AG04449 (cell line): ENCODE measurements at places on chromosomes 4 and X.

GRCh38 chr4:62513306-62513705 is 1313.2 kb downstream of the ADGRL3 start:
- no peak for DNase-seq

GRCh38 chr4:184408684-184409081 is 65.7 kb downstream of the IRF2 start:
- DNase-seq: no peak

GRCh38 chrX:109374262-109374960 is 107.5 kb downstream of the GUCY2F start:
- no peak for DNase-seq

DNA sequence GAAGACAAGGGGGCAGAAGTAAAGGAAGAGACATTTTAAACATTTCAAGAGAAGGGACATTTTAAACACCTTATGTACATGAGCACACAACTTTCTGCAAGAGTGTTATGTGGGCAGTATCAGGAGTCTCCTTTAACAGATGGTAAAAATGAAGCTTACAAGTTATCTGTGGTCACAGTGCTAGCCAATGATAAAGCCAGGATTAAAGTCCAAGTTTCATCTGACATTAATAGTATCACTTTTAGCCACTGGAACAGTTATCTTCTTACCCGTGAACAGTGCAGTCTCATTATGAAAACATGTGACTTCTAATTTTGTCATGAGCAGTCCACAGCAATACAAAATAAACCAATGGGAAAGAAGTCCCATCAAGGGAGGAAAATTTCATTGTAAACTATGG is 627.9 kb upstream of the AGA start:
- no peak for DNase-seq

DNA sequence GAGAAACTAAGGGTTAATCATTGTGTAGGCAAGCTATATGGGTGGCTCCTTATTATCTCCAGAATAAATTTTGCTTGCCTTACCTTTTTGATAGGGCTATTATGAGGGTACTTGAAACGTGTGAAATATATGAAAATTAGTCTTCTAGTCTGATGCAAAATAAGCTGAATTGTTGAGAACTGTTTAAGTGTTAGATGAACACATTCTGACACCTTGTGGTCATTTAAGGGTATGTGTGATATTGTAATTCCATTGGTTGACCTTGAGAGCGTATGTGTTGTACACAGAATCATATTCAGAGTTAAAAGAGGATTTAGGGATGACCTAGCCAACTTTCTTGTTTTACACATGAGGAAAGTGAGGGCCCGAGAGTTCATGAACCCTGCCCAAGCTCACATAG is 44.6 kb upstream of the LINC00632 start:
- DNase-seq: no peak

GRCh38 chr4:121155893-121156292 is 8.2 kb downstream of the TNIP3 start:
- peak; percentile 68 for DNase-seq

- no peak for DNase-seq
Observed at GRCh38 chrX:46381630-46382029, 163.6 kb downstream of the ZNF674 start.

DNA sequence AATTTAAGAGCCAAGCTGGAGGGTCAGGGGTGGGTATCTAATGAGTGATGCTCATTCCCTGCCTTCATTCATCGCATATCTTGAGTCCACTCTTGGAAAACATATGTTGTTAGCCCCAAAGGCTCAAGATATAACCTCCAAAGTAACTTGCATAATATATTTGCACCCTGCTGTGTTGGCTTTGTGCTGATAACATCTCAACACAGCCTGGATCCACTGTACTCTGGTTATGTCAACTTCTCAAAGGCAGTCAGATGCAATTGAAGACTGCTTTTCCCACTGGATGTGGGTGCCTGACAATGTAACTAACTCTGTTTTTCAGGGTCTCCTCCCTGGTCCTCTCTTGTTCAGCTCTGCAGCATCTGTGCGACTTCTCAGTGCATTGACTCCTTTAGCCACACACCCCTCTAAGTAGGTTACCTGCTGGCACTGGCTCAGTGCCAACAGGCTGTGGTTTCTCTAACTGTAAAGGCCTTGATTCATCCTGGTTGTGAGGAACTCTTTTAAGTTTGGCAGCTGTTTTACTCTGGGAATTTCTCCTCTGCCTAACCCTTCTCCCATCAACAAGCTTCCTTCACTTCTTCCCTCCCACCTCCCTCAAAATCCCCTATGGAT is 28.1 kb downstream of the SLC16A2 start:
- no peak for DNase-seq

GRCh38 chrX:118839334-118839958 is 15.8 kb downstream of the ZCCHC12 start:
- DNase-seq: no peak

DNA sequence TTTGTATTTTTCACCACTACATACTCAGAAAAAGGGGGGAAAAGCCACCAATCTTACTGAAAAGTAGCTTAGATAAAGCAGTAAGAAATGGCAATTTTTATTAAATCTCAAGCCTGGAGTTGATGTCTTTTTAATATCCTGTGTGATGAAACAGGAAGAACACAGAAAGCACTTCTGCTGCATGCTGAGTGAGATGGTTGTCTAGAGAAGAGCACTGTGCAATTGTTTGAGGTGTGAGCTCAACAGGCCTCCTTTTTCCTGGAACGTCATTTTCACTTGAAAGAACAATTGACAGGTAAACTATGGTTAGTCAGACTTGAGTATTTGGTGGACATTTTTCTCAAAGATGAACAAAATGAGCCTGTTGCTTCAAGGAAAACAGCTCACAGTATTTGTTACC is 73.9 kb downstream of the RTL5 start:
- no peak for DNase-seq

GRCh38 chrX:141924293-141924692 is 20.6 kb downstream of the MAGEC1 start:
- no peak for DNase-seq

- DNase-seq: no peak
Observed at GRCh38 chr4:169811476-169811875, 53.7 kb upstream of the HPF1 start.

DNA sequence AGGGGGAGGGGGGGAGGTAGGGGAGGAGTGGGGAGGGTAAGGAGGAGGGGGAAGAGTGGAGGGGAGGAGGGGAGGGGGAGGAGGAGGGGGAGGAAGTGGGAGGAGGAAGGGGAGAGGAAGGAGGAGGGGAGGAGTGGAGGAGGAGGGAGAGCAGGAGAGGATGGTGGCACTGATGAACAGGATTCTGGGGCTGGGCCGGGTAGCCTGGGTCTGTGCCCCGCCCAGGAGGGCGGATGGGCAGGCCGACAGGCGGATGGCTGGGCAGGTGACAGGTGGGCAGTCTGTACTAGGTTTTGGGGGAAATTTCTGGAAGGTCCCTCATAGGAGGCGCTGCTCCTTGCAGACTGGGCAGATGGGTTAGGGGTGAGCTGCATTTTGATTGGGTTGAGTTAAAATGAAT is 66.0 kb upstream of the ADRA2C start:
- DNase-seq: no peak

- DNase-seq: no peak
Observed at GRCh38 chrX:1589356-1590130, 1.9 kb upstream of the AKAP17A start.

DNA sequence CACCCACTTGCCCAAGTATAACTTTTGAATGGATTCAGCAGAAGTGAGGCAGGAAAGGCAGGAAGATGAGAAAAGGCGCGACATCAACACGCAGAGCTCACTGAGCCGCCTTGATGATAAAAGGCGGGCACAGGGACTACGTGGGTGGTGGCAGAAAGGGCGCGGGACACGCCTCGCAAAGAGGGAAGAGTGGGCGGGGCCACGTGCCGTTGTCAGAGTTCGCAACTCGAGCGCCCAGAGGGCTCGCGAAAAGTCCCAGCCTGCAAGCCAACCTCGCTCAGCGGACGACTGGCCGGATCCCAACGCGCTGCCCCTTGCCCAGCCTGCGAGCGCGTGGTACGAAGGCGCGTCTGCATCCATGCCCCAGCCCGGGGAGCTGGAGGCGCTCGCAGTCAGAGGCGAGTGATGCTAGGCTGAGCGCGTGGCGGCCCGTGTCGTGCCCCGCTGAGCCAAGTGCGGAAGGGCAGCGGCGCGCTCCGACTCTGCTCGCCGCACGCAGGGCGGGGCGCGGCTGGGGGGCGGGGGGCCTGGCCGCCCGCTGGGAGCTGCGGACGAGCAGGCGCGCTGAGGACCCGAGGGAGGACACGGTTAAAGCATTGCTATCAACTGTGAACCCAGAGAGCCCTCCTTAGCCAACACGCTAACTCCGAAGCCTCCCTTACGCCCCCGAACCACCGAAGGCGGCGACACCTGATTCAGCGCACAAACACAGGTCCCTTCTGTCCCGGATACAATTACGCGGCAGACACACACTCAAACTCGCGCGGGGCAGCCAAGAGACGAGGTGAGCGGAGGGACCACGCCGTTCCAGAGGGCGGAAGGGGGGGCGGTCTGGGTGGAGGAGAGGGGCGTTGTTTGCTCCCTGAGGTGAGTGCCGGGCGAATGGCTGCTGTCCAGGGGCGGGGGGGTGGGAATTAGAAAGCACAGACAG is at the start of gene UGT8:
Gene UGT8, plus strand, starts transcription at position 617 of the 931 bp plus-strand sequence. CDS start 24,074 bp downstream, outside the sequence.
- DNase-seq: no peak

DNA sequence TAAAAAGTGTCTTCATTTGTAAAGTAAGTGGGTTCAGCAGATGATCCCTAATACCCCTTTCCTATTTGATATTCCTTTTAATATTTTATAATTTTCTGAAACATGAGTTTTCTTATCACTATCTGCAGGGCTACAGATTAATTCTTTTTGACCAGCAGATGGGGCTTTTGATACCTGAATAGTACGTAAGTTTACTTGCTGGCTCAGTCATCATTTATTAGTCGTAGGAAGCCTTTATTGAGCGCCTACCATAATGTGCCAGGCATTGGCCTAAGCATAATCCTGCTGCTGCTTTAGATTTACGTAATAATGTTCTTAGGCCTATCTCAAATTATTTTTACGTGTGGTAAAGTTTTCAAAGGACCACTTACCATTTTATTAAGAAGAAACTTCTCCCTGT is 33.1 kb downstream of the OSTC start:
- DNase-seq: no peak

DNA sequence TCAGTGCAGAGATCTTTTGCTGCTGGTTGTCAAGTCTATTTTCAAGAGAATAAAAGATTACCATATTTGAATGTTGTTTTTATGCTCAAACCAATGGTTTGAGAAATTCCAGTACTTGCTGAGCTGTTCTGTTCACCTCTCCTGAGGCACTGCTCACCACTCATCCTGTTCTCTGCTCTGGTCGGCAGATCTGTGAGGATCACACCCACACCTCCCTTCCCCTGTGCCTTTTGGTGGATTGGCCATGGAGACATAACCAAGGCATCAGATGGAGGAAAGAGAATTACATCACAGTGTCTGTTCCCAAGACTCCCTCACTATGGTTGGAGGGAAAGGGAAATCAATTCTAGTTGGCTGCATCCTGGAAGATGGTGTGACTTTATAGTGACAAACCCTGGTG is 391.6 kb downstream of the ARHGAP24 start:
- DNase-seq: no peak

DNA sequence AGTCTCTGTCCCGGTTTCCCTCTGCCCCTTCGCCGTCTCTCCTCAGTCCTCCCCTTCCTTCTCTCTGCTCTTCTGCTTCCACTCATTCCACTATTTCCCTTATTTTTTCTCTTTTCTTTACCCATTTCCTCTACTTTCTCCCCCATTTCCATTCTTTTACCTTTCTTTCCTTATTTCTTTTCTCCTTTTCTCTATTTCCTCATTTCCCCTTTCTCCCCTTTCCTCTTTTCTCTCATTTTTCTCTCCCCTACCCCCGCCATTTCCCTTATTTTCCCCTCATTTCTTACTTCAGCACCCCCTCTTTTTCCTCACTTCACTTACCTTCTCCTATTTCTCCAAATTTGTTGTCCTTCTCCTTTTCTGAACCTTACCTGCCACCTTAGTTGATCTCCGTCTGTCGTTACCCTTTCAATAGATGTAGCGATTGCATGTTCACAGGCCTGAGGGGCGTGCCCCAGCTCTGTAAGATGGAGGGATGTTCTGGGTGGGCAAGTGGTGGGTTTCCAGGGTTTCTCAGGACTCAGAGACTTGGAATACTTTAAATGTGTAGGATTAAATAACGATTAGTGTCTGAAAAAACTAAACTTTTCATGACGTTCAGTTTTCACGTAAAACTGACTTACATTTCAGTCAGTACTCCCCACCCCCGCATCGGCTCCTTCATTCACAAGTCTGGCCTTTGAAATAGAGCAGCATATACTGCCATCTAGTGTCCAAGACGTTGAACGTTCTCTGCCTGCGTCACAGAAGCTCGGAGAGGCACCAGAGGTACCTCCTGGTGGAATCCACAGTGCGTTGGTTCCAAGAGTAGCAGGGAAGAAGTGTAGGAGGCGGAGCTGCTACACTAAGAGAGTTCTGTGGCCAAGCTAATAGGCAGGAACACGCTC is 641 bp upstream of the NCBP2L start:
- DNase-seq: peak; percentile 57

DNA sequence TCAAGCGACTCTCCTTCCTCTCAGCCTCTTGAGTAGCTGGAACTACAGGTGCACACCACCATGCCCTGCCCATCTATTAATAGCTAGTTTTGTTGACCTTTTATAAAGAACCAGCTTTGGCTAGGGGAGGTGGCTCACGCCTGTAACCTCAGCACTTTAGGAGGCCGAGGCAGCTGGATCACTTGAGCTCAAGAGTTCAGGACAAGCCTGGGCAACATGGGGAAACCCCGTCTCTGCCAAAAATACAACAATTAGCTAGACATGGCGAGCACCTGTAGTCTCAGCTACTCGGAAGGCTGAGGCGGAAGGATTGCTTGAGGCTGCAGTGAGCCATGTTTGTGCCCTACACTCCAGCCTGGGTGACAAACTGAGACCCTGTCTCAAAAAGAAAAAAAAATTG is 2.7 kb downstream of the TKTL1 start:
- DNase-seq: no peak

DNA sequence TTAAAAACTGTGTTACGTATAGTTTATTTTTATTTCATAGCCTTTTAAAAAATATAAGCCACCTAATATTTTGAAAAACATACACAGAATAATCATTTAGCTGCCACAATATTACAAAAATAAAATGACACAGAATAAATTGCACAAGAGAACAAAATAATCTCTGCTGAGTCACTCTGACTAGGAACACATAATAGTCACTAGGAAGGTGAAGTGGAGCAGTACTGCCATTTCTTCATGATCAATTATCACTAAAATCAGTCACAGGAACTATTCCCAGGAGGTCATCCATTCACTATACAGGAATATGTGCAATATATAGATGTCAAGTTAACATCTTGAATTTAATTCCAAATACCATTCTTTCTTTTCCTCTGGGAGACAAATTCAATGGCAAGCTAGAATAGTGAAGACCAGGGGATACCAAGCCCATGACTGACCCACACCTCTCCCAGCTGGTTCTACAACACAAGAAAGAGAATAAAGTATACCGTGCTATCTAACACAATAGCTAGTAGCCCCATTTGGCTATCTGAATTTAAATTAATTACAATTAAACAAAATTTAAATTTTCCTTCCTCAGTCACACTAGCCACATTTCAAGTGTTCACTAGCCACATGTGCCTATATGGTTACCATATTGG is 5.9 kb downstream of the SMIM43 start:
- no peak for DNase-seq

GRCh38 chr4:137655302-137655701 is 123.0 kb upstream of the PCDH18 start:
- DNase-seq: no peak
